ENCODE measurements at places on chromosomes 2 and 18.

DNA sequence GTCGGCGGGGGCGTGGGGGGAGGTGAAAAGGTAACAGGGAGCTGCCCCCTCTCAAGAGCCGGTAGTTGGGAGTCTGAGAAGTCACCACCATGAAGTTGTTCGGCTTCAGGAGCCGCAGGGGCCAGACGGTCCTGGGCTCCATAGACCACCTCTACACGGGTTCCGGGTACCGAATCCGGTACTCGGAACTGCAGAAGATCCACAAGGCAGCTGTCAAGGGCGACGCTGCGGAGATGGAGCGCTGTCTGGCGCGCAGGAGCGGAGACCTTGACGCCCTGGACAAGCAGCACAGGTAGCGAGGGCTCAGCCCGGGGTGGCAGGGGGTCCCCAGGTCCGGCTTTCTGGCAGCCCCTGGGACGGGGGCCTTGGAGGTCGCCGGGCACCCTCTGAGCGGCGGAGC lies 47.1 kb upstream of the ZNF519 start:
- no peak for DNase-seq

DNA sequence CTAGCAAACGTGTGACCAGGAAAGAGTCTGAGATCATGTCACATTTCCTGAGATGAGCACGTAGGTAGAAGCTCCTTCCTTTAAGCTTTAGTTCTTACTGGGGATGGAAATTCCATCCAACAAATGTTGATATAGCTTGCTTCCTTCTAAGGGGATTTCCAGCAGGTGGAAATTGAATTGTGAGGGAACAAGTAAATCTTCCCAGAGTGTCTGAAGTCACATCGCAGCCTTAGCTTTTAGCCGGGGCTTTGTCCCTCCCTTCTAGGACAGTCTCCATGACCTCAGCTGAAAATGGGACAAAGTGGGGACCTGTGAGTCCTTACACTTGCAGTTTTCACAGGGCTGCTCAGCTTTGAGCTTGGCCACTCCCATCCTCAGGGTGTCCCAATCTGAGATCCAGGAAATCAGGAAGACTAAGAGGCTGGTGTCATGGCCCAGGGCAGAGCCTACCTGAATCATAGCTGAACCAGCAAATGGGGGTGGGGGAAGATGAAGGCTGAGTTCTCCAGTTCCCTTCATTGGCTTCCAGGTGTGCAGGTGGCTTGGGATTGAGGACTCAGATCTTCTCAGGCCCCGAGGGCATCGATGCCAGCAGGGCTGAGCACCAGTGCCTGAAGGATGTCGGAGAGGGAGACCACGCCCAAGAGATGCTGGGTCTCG lies 8.3 kb downstream of the PRKAG3 start:
- DNase-seq = no peak

GRCh38 chr2:45859682-45860081 lies 208.2 kb downstream of the PRKCE start:
- no peak for DNase-seq

- no peak for DNase-seq
These were observed 498.4 kb downstream of the XIRP2 start for GRCh38 chr2:167386694-167387093.

GRCh38 chr18:53984021-53984420 lies 240.4 kb downstream of the MBD2 start:
- no peak for DNase-seq

GRCh38 chr2:71748227-71748626 lies 294.9 kb downstream of the DYSF start:
- no peak for DNase-seq

DNA sequence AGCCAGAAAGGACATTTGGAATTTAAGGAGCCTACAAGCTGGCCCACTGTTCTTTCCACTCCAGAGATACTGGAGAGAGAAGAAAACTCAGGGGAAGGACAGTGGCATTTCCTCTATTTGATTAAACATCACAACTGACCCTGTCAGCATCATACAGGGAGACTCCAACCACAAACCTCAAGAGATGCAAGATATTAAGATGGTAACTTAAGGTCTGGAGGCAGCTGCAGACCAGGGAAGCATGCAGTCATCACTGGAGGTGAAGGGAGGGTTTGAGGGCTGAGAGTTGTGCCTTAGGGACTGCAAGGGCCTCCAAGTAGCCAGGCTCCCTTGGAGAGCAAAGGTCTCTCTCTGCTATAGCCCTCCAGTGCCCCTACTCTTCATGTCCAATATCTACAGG lies 67.4 kb downstream of the RNF152 start:
- DNase-seq = no peak

GRCh38 chr2:96954011-96954846 lies 32.2 kb downstream of the FAM178B start:
- no peak for DNase-seq

- DNase-seq = no peak
These were observed 790.5 kb upstream of the ID2 start for GRCh38 chr2:7891312-7891711.

DNA sequence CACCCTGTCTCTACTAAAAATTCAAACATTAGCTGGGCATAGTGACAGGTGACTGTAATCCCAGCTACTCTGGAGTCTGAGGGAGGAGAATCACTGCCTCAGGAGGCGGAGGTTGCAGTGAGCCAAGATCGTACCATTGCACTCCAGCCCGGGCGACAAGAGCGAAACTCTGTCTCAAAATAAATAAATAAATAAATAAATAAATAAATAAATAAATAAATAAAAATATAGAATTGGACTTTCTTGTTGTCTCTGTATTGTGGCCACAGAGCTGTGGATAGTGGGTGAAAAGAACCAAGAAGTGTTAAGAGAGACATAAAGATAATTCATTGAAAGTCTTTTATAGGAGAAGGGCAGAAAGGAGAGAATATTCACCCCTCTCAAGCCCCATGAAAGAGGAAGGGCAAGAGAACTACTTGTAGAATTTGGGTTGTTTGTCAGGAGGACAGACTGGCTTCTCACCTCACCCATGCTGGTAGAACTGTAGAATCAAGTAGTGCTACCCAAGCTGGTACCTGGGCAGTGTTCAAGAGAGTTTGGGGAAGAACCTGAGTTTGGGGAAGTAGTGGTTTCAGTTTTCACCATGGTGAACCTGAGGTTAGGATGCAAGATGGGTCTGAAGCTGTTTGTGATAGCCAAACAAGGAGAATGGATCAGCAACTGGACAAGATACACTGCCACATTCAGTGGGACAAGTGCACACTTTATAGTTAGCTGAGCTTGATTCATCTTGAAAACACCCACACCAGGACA lies 256.5 kb downstream of the CD226 start:
- no peak for DNase-seq

- DNase-seq = peak; percentile 3
These were observed 173.0 kb downstream of the CTIF start for GRCh38 chr18:48711651-48712486.

- no peak for DNase-seq
These were observed 8.6 kb upstream of the SERPINB2 start for GRCh38 chr18:63878925-63879324.

DNA sequence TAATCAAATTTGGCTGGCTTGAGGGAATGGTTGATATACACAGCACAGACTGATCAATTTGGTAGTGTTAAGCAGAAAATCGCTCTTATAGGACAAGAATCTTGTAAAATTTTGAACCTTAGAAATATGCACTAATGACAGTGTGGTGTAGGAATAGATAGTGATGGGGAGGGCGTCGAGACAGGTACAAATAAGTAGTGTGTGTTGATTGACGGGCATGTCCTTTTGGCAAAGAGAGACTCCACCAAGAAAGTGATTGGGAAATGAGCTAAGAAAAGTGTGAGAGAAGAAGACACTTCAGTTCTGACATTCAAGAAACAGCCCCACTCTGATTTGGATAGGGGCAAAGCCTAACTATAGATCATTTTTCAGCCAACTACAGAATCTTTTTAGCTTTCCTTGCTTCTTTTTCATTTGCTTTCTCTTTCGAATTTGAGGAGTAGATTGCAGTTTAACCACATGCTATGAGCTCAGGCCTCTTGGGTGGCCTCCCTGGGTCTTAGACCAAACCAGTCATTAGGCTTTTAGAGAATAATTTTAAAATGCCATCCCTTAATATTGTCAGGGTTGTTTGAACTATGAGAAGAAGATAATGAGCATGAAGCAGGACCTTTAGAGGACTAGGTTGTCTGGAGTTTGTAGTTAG lies 127.1 kb downstream of the CERS6 start:
- DNase-seq = no peak

GRCh38 chr18:11246495-11247300 lies 97.3 kb upstream of the PIEZO2 start:
- DNase-seq = no peak

DNA sequence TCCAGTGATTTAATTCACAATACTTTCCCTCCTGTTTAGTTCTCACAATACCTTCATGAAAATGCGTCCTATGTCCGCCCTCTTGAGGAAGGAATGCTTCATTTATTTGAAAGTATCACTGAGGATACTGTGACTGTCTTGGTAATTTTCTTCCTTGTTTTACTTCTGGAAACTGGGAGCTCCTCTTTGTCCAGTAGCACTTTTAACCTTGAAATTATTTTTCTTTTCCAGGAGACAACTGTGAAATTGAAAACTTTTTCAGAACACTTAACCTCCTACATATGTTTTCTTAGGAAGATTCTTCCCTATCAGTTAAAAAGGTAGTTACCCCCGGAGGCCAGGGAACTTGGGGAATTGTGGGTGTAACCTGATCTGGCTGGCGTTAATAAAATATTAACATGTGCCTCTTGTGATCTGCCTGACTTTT lies 58.9 kb upstream of the STON1 start:
- no peak for DNase-seq

DNA sequence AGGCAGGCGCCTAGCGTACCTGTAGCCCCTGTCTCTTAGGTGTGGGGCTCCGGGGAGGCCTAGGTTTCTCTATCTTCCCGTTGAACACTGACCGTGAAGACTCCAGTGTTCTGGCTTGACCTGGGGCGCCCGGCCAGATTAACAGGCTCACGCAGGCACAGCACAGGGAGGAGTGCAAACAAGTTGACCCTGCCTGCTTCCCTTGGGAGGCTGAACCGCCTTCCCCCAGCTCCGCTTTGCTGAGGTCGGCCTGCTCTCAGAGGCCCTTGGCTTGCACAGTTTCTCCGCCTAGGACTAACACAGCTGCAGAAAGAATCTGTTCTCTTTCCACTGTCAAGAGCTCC lies 567 bp downstream of the PCYOX1 start:
- no peak for DNase-seq

DNA sequence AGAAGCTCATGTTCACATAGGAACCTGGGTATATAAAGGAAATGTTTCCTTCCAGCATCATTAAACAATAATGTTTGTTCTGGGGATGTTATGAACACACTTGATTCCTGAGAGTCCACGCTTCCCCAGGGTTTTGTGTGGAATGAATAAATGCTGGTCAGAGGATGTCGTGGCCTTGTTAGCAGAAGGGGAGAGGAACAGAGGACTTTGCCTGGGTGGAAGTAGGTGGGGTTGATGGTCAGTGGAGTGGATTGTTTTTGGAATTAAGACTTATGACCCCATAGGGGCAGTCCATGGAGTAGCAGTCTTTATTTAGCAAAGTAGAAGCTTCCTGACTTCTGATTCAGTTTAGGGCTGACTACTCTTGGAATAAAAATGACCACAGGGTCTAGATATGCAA lies 139.6 kb downstream of the MYO1B start:
- no peak for DNase-seq

GRCh38 chr2:144004742-144005141 lies 515.2 kb downstream of the ZEB2 start:
- DNase-seq = no peak

DNA sequence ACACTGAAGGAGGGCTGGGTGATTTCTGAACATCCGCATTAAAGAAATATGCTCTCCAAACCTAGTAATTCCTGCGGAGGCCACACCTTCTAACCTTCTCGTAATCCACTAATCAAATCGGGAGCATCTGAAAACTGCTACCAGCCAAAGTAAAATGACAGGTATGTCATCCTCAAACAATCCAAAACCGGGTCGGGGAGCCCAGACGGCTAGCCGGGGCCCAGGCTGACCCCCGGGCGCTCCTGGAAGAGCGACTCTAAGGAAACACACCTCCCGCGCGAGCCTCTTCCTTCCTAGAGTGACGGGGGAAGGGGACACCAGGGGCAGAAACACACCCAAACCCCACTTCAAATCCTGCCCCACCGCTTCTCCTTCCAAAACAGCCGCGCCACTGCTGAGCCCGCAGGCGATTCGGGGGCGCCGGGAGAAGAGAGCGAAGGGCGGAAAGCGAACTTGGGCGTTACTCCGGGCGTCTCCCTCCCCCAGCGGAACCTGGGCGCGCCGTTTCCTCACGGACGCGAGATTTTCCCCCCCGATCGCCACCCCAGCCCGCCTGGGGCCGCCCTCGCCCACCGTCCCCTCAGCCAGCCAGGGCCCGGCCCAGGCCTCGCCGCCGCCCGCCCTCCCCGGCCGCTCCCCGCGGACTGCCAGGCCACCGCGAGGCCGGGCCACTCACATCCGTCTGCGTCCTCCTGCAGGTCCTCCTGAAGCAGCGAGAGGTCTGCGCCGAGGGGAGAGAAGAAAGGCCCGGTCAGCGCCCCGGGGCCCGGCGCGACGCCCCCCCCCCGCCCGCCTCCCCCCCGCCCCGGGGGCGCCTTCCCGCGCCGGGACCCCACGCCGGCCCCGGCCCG lies 584 bp downstream of the PPP4R1 start:
- DNase-seq = peak; percentile 12

GRCh38 chr2:57990118-57990725 lies 56.4 kb upstream of the VRK2 start:
- DNase-seq = no peak

DNA sequence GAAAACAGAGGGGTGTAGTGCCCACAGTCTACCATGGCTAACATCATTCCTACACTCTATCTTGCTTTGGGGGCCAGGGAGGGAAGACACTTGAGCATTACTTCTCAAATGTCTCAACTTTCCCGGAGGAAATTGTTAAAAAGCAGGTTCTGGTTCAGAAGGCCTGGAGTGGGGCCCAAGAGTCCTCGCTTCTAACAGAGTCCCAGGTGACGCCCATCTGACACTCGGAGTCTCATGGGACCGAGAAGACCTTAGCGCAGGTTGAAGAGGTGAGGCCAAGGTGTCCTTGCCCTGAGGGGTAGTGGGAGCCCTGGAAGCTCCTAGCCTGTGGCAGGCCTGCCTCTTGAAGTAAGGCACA lies 40.1 kb downstream of the ZFP36L2 start:
- no peak for DNase-seq

DNA sequence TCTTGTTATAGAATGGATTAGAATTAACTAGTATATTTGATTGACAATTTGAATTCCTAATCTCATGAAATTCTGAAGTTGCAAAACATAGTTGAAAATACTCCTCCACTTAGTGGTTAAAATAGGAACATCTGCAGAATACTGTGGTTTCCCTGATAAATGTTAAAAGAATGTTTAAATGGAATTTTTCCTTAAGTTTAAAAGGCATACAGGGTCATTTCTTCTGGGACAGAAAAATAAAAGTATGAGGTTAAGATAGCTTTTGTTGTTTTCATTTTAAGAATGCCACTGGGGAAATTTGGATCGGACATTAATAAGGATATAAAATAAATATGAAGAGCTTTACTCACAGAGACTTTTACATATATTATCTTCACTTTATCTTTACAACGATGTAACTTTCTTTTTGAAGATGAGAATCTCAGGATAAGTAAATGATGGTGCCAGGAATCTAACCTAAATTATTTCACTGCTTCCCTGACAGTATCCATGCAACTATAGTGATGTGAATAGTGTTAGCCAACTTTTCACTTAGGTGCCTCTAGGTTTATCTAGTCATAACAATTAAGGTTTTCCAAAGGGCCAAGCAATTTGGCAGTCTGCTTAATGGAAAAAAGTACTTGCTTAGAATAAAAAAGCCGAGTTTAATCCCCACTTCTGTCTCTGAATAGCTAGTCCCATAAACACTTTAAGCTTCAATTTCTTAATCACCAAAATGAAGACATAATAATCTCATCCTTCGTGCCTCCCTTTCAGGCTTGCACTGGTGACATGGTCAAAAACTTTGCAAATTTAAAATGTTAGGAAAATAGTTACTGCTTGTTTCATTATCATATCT lies 151.8 kb upstream of the STK17B start:
- DNase-seq = no peak

GRCh38 chr18:47953471-47953931 lies 23.0 kb upstream of the SMAD2 start:
- no peak for DNase-seq
